ENCODE measurements at places on chromosomes 16 and 17.

GRCh38 chr16:68969338-68969737, 126.0 kb downstream of the TANGO6 start:
- DNase-seq = no peak

DNA sequence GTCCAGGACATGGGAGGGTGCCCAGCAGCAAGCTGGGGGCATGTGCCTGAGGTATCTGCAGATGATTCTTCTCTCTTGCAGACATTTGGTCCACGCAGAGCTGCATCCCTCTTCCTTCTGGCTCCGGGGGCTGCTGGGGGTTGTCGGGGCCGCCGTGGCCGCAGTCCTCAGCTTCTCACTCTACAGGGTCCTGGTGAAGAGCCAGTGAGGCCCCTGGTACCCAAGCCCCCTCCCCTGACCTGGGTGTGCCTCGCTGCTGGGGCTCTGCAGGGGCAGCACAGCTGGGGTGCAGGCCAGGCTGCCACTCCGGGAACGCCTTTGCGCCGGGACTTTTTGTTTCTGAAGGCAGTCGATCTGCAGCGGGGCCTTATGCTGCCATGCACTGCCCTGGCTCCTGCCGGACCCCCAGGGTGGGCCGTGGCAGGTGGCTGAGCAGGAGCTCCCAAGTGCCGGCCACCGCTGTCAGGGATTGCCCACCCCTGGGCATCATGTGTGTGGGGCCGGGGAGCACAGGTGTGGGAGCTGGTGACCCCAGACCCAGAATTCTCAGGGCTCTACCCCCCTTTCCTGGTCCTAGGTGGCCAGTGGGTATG, 2.0 kb upstream of the RHBDL1 start:
- no peak for DNase-seq

- no peak for DNase-seq
These were observed 8.6 kb downstream of the GNA13 start for GRCh38 chr17:65047941-65048340.

GRCh38 chr17:78184868-78185267, 2.0 kb downstream of the TK1 start:
- no peak for DNase-seq

DNA sequence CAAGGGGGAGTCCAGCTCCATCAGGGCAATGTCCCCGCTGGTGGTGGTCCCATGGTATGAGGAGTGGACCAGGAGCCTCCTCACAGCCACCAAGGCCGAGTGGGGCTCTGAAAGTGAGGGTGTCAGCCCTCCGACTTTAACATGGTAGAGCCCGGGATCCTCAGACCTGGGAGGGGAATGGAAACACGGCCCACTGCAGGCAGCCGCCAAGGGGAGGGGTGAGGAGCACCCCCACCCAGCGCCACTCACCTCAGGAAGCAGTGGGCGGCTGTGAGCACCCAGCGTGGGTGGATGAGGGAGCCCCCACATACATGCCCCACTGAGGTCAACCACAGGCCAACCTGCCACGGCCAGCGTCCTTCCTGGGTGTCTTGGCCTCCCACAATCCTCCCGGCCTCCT, 10.8 kb downstream of the ZG16B start:
- no peak for DNase-seq

DNA sequence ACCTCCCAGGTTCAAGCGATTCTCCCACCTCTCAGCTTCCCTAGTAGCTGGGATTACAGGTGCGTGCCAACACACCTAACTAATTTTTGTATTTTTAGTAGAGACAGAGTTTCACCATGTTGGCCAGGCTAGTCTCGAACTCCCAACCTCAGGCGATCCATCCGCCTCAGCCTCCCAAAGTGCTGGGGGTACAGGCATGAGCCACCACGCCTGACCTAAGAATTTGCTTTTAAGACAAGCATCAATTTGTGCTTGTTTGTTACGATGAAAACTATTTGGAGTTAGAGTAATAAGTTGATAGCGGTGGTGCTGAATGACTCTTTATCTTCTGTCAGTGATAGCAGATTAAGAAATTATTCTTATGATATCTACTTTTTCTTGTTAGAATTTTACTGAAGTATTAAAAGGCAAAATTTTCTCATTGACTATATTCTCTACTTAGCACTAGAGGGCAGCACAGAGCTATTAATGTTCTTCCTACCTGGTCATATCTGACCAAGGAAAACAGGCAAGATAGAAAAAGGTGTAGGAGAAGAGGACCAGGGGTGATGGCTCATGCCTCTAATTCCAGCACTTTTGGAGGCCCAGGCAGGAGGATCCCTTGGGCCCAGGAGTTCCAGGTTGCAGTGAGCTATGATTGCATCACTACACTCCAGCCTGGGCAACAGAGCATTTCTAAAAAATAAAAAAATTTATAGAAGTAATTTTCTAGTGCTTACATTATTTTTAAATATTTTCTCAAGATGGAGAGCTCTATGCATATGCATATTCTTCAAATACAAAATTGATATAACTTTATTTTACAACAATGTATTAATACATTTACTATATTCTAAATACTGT, 24.5 kb downstream of the STXBP4 start:
- DNase-seq = peak; percentile 34
